Urinary bladder (tissue), 4 donors: ENCODE measurements at places on chromosomes 12 and 14. TPM values are rescaled to one million over a fixed set of nuclear protein-coding genes. Genes with fewer than 3 reads are reported as not detected.

The DBX2 gene
- total RNA-seq = 0.26 TPM

- no peak for DNase-seq
Observed at GRCh38 chr12:111417784-111418593, 12.3 kb downstream of the SH2B3 start.

The KLHDC1 gene
- total RNA-seq = 21.6 TPM

The PSMC6 gene
- 163 TPM for total RNA-seq

The PLCZ1 gene
- not detected for total RNA-seq

The CD69 gene
- total RNA-seq = 13.7 TPM

DNA sequence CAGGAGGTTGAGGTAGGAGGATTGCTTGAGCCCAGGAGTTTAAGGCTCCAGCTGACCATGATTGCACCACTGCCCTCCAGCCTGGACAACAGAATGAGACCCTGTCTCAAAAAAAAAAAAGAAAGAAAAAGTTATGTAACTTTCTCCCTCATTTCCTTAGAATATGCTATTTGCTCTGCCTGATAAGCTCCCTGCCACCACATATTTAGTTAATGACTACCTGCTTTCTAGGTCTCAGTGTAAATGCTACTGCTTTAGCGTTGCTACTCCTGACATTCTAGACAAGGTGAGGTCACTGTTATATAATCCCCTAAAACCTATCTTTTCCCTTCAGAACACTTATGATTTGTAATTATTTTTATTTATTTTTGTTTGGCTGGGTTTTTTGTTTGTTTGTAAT lies 86.3 kb upstream of the AMN1 start:
- DNase-seq = no peak

DNA sequence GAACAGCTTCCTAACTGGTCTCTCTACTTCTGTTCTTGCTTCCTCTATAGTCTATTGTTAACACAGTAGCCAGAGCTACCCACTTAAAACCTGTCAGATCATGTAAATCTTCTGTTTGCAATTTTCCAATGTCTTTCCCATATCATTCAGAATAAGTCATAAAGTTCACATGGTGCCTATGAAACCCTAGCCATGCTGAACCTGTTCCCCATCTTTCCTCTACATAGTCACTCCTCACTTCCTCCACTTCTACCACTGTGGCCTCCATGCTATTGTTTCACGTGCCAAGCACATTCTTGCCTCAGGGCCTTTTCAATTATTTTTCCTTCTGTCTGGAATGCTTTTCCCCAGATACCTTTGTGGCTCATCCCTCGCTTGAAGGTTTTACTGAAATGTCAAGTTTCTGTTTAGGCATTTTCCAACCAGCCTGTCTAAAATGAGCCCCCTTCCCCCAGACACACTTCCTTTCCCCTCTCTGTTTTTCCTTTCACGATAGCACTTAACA lies 132.1 kb downstream of the DYRK2 start:
- no peak for DNase-seq
